ENCODE measurements at places on chromosomes 13 and 19.

- DNase-seq = no peak
Observed at GRCh38 chr13:62207388-62207787, 791.7 kb upstream of the PCDH20 start.

DNA sequence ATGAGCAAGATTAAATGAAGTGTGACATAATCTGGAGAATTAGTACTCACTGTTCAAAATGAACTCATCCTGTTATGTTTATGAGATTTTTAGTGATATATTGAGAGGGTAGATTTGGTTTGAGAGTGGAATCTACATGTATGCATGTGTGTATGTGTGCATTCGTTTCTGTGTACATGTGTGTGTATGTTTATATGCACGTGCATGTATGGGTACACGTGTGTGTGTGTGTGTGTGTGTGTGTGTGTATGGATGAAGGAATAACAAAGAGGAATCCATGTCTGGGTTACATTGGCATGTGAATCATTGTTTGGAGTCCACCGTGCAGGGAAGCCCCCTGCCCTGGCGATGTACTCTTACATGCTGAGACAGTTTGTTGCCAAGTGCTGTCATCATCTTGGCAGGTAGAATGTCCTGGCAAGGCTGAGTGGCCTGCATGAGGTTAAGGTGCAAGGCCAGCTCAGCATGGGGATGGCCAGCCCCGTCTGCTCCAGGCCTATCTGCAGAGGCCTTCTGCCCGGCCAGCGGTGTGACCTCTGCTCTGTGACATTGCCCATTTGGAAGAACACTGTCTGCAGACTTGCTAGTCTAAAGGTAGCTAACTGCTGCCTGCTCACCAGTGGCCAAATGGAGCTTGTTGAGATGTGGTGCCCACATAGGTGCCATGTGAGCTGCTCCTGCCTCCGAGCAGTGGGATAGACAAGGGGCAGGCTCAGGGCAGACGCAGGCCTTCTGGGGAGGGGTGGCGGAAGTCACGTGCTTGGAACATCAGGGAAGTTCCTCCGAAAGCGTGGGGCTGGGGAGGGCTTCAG, 222.3 kb downstream of the TEX29 start:
- no peak for DNase-seq

GRCh38 chr13:42495255-42495654, 78.7 kb upstream of the TNFSF11 start:
- DNase-seq = no peak

DNA sequence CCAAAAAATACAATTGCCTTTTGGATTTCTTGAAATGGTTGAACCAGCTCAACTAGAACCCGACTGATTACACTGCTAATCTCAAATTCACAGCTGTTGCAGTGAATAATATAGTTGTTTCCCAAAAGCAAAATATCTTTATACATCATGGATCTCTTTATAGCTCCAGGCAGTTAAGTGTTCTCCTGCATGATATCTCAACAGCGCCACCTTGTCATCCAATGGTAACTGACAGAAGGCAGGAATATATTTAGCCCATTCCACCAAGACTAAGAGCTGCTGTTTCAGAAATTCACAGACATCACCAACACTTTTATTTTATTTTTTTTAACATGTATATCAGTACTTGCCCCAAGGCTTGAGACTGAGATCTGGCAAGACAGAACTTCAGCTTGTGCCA, 1141.0 kb upstream of the PRR20A start:
- no peak for DNase-seq

- no peak for DNase-seq
Observed at GRCh38 chr19:3504735-3505134, 1.4 kb upstream of the FZR1 start.

- DNase-seq = no peak
Observed at GRCh38 chr13:21354721-21355120, 104.4 kb downstream of the ZDHHC20 start.

DNA sequence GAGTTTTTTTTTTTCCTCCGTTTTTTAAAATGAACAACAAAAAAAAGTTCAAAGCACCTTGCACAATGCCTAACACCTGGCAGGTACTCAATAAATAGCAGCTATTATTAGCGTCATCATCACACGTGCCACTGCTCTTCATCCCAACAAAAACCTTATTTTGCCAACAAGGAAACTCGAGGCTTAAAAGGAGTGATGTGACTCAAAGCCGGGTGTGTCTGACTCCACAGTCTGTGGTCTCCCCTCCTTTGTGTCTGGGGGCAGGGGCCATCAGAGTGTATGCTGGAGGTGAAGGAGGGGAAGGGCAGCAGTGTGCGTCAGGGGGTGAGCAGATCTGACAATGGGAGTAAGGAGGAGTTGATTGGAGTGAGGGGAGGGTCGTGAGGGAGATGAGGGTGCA, 34.1 kb upstream of the POU2F2 start:
- DNase-seq = no peak

- DNase-seq = no peak
Observed at GRCh38 chr13:80962855-80963254, 621.9 kb upstream of the SPRY2 start.

- no peak for DNase-seq
Observed at GRCh38 chr13:79231887-79232286, 174.2 kb downstream of the RBM26 start.

DNA sequence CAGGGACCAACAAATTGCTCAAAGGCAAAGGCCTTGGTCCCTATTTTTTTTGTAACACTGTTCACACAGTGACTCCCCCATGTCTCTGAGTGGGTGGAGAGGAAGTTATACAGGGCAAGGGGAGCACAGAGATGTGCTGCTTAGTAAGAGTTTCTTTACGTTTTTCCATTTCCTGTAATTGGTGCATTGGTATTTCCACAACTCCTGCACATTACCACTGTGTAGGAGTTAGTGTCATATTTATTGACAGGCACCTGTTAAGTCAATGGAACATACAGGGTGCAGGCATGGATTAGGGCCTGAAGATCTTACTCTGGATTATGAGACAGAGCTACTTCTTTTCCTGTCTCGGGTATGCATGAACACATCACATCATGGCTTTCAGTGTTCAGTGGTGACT, 45.2 kb downstream of the SOX21 start:
- DNase-seq = no peak

- no peak for DNase-seq
Observed at GRCh38 chr13:43444081-43444480, 342.7 kb downstream of the ENOX1 start.

DNA sequence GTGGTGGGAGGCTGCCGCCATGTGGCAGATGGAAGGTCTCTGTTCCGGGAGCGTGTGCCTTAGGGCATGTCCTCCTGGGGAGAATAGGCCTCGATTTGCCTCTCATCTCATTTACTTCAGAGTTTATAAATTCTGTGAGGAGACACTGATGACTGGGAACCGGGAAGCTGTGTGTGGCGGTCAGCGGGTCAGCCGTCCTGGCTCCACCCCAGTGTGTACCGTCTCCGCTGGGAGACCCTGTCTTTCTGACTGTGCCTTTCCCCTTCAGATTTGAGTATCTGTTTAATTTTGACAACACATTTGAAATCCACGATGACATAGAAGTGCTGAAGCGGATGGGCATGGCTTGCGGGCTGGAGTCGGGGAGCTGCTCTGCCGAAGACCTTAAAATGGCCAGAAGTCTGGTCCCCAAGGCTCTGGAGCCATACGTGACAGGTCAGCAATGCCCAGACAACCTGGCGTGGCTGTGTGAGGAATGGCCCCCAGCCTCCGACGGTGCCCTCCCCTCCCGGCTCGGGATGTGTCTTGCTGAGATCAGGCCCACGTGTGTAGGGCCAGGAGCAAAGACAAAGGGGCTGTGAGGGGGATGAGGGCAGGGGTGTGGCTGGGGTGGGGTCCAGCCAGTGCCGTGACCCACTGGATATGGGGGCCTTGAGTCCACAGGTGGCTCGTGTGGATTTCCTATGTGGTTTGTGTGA, 21.6 kb downstream of the ATP4B start:
- DNase-seq = no peak

GRCh38 chr19:37941782-37942515, 34.9 kb downstream of the SIPA1L3 start:
- no peak for DNase-seq

DNA sequence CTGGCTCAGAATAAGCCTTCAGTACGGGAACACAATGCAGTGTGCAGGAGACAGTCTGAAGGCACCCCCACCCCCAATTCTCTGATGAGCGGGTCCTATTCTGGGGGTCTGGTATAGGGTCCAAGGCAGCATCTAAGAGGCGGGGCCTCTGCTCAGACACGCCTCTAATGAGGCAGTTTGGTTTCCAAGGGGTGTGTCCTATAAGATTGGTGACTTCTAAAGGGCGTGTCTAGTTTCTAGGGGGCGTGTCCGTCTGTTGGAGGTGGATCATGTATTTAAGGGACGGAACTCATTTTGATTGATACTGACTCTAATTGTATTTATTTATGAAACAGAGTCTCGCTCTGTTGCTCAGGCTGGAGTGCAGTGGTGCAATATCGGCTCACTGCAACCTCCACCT, 8.7 kb downstream of the FIZ1 start:
- DNase-seq = no peak

DNA sequence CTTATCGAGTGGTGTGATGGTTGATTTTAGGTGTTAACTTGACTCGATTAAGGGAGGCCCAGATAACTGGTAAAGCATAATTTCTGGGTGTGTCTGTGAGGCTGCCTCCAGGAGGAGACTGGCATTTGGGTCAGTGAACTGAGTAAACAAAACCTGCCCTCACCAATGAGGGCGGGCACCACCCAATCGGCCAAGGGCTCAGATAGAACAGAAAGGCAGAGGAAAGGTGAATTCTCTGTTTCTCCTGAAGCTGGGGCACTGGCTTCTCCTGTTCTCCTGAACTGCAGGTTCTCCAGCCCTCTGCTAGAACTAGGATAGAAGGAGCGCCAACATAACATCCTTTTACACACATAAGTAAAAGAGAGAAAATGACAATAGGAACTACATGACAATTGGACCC, 35.1 kb downstream of the ESD start:
- DNase-seq = no peak

- no peak for DNase-seq
Observed at GRCh38 chr13:28356561-28357021, 138.3 kb downstream of the FLT1 start.

DNA sequence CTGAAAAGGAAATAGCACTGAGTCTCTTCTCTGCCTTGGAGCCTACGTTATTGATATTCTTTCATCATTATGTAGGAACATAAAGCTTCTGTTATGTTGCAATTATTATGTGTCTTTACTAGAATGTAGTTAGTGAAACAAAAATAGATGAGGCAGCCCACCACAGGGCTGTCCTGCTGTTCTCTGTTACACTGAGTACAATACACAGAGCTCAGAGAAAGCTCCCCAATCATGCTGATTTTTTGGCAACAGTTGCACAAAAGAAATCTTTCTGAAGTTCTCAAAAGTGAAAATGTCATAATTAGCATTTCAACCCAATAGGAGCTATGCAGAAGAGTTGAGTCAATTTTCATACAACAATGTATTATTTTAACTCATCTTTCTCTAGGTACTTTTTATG, 119.5 kb downstream of the EFNB2 start:
- DNase-seq = no peak

- no peak for DNase-seq
Observed at GRCh38 chr13:46121597-46122163, 16.8 kb upstream of the CPB2 start.

- no peak for DNase-seq
Observed at GRCh38 chr13:110572778-110573118, 11.2 kb upstream of the RAB20 start.

DNA sequence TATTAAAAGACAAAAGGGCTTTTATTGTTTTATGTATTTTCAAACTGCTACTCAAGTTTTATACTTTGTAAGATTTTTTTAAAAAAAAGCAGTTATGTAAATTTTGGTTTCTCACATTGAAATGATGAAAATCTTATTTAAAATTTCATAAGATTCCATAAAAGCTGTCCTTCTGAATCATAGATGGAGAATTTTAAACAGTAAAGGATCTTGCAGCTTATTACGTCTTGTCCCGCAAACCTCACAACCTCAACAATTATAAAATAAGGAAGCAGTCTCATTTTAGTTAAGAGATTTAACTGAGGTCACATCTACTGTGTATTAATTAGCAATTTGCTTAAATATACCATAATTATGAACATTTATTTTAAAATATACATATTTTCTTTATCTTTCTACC, 581.0 kb upstream of the SPRY2 start:
- no peak for DNase-seq

GRCh38 chr19:42121036-42121621, 11.1 kb downstream of the POU2F2 start:
- DNase-seq = no peak

GRCh38 chr13:36770741-36771140, 48.3 kb upstream of the RFXAP start:
- no peak for DNase-seq

DNA sequence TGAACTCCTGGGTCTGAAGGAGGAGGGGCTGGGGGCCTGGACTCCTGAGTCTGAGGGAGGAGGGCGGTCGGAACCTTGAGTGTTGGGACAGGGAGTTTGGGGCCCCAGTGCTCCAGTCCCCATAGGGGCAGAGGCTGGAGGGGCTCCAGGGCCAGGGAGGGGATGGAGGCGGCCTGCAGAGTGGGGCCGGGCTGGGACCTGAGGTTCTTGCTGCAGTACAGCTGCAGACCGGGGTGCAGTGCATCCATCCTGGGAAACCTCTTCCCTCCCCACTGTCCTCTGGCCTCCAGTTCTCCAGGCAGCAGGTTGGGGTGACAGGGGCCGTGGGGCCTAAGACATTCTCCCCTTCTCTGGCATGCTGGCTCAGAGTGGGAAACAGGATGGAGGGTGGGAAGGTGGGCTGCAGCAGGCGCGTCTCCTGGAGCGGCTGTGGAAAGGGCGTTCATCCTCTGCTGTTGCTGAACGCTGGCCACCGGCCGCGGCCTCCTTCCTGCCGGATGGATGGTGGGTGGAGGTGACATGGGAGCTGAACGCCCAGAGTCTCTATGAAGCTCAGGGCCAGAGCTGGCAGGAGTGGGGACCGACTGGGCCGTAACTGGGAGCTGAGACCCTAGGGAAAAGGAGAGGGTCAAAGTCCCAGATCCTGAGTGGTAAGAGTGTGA, 1.6 kb downstream of the BRSK1 start:
- DNase-seq = no peak

Data from nucleus accumbens (tissue), 56 donors.